ENCODE measurements at places on chromosomes 3 and 15. TPM values are rescaled to one million over a fixed set of nuclear protein-coding genes. Genes with fewer than 3 reads are reported as not detected.

Gene SSUH2
- total RNA-seq = 0.40 TPM

GRCh38 chr3:12886106-12886679 is 44.8 kb upstream of the RPL32 start:
- no peak for DNase-seq

Gene ARNT2
- total RNA-seq = 15.1 TPM

Gene CPN2
- total RNA-seq = 0.37 TPM

Gene XPC
- total RNA-seq = 38.2 TPM

Gene CD96
- total RNA-seq = not detected

Gene TMEM45A
- 27.3 TPM for total RNA-seq

GRCh38 chr3:5090197-5090596 is 31.9 kb upstream of the ARL8B start:
- DNase-seq = no peak

DNA sequence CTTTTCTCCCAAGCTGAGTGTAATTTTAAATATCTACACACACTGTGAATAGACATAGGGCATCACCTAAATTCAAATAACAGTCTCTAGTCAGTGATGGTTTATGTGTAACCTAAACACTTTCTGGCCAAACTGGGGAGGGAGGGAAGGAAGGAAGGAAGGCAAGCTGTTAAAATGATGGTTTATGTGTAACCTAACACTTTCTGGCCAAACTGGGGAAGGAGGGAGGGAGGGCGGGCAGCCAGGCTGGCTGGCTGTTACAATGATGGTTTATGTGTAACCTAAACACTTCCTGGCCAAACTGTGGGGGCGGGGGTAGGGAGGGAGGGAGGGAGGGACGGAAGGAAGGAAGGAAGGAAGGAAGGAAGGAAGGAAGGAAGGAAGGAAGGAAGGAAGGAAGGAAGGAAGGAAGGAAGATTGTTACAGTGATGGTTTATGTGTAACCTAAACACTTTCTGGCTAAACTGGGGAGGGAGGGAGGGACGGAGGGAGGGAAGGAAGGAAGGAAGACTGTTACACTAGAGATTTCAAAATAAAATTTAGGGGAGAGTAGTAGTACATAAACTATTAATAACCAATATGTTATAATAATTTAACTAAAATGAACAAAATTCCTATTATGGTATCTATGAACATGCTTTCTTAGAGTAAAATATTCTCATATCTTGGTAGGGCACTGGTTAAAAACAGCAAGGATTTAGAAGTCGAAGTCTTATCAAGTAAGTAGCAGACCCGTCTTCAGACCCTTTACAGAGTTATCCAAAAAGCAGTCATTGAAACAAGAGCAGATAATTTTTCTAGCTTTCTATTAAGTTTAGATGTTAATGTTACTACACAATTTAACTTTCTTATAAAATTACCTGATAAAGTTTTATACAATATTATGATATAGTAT is 148.1 kb downstream of the LMLN start:
- no peak for DNase-seq

Gene RPL22L1
- 173 TPM for total RNA-seq

Gene PLA2G4D
- not detected for total RNA-seq

DNA sequence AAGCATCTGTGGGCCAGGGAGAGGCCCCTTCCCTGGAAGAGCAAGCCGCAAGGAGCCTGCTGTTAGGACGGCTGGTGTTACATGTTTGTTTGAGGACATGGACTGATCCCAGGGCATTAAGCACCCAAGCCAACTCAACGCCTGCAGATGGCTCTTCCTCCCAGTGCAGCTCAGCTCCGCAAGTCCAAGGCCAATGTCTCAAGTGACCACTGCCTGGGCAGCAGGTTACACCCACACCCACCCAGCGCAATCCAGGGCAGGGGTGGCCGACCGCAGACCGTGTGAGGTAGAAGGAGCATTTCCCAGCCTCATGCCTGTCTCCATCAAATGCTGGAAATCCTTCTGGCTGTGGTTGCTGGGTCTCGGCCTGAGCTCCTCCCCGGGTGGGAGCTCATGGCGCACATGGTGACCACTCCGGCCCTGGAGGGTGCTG is 14.5 kb downstream of the GP5 start:
- DNase-seq = no peak

DNA sequence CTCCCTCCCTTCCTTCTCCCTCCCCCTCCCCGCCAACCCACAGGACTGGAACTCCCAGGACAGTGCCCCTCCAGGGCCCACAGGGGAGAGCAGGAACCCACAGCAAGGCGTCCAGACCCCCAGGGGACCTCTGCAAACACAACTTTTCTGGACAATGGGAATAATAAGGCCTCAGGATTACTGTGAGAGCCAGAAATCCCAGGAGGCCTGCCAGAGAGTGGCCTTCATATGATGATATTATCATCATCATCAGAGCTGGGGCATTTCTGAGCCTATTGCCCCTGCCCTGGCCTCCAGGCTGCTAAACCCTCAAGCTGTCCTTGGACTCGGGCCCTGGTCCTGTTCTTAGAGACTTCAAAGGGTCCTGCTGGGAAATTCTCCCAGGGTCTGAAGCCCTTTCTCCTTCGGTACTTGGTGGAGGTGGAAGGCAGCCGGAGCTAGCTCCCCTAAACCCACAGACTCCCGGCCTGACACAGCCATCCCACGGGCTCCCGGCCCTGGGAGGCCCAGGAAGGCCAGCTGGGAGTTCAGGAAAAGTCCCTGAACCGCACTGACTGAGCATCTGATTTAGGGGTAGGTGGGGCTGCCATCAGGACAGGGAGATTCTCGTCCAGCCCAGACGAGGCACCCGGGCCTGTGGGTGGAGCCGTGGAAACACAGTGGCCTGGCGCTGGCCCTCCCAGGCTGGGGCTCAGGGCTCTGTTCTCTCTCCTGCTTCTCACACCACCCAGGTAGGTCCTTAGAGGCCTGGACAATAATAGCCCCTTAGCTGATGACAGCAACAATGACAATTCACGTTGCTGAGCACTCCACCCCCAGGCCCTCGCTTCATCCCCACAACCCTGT is 4.9 kb downstream of the CALML4 start:
- no peak for DNase-seq

Data from HFFc6 (cell line).